ENCODE measurements at places on chromosomes 1 and 21.

DNA sequence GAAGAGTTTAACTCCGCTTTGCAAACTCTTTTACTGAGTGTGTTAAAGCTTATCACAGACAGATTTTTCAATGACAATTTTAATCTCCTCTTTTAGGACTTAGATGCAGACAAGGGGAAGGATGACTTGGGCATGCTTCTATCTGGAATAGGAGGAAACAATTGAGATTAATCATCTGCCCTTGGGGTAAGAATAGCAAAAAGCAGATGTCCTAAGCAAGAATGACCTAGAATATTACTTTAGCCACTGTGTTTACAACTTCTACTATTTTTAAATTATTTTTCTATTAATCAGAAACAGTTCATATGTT, 569.0 kb upstream of the ADGRL2 start:
- DNase-seq = no peak

GRCh38 chr21:36175771-36176565, 19.3 kb downstream of the DOP1B start:
- DNase-seq = no peak

DNA sequence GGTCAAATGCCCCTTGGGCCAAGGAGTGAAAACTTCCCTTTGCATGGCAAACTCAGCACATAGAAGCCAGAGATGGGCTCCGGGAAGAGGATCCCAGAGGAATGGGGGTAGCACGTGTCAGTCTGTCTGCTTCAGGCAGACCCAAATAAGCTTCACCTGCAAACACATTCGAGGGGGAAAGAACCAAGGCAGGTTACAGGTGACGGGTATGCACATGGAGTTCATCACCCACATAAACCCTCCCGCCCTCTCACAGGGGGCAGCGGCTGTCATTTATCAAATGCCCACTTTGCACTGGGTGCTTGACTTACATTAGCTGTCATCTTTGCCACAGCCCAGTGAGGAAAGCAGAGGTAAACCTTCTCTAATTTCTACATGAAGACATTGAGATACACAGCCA, 73.0 kb upstream of the TLR5 start:
- no peak for DNase-seq

GRCh38 chr1:13510499-13510898, 3.3 kb downstream of the LRRC38 start:
- DNase-seq = no peak

- no peak for DNase-seq
Measured at GRCh38 chr1:99347041-99347684, 82.9 kb downstream of the PLPPR4 start.

DNA sequence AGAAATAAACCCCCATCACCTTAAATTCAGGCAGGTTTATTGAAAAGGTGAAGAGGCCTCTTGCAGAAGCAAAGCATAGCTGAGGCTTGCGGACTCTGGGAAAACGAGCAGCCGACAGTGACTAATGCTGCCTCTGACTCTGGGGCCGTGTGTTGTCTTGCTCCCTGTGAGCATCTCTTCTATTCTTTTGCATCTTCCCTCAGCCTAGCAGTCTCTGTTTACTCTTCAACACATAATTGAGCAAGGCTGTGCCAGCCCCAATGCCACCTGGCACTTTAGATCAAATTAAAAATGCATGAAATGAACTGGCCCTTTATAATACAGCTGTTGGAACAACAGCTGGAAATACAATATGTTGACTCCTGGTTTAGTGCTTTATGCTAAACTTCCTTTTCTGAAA, 18.4 kb upstream of the REG4 start:
- DNase-seq = no peak

GRCh38 chr1:82534996-82535395, 734.3 kb downstream of the ADGRL2 start:
- no peak for DNase-seq

- DNase-seq = no peak
Measured at GRCh38 chr21:38965910-38966504, 160.3 kb downstream of the ETS2 start.

DNA sequence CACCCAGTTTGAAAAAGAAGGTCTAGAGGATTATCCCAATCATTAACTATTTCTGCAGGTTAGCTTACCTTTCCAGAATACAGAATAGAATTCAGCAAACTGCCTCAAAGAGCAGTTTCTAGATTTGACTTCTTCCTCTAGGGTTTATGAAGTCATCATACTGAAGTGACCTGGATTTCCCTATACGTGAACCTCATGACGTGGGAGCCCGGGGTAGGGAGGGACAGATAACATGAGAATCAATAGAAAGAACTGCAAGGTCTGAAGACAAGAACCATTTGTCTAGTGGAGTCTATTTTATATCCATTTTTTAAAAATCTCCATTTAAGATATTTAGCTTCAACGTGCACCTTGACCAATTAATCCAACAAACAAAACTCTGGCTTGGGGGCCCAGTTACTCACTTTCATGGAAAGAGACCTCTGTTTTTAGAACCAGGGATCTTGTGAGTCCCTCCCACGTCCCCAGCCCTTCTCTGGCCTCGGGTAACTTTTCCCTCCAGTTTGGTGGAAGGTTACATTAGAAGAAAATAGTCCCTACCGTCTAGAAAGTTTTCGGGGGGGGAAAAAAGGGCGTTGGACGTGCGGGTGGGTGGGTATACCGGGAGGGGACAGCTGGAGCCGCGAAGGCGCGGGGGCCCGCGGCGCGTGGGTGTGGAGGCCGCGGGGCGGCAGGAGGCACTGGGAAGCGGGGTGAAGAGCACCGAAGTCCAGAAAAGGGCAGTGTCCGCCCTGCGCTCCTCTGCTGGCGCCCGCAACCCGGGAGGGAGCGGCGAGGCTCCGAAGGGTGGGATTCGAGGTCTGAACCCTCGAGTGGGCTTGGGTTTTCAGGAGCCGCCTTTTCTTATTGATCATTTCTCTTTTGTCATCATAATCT, 13.8 kb upstream of the POGZ start:
- DNase-seq = peak; percentile 73

DNA sequence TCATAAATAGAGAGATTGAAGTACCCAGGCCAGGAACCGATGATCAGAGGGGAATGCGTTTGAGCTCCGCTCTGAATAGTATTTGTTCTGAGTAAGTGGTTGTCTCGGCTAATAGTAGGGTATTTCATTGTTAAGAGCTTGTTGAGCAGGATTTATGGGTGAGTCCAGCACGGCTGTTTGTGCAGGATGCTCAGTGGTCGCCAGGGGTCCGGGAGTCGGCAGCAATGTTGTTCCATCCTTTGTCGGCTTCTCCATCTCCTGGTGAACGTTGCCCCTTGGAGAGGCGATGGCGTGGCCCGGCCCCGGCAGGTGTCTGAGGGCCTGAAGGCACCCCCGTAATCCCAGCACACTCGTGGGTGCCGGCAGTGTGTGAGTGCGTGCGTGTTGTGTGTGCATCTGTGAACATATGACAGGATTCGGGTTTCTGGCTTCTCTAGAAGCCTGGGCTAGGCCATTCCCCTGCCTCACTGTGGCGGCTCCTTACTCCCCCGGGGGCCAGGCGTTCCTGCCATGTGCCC, 160.8 kb upstream of the ARHGEF16 start:
- no peak for DNase-seq

- DNase-seq = peak; percentile 52
Measured at GRCh38 chr1:91569411-91570119, 68.9 kb downstream of the CDC7 start.

DNA sequence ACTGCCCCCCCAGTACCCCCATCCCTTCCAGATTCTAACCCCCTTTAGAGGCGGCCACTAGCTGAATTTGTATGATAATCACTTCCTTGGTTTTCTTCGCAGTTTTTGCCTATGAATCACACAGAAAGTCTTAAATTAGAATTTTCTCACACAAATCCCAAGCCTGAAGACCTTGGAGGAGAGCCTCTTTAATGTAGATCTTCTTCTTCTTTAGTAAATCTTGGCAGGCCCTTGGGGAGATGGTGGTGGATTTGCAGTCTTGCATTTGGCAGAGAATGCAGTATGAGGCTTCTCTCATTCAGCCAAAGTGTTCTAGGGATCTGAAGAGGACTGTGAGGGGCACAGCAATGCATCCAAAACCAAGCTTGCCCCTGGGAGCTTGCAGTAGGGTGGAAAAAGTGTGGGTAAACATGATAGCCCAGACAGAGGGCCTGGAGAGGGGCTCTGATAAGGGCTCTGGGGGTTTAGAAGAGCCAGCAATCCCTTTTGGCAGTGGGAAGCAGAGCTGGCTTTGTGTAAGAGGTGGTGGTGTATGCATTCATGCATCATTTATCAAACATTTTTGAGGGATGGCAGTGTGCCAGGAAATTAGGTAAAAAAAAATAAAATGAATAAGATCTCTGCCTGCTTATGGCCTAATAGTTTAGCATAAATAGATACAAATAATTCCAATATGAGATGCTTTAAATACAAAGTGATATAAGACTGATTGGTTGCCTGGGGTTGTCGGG, 7.7 kb upstream of the CDC42 start:
- no peak for DNase-seq

- no peak for DNase-seq
Measured at GRCh38 chr1:229478852-229479251, 29.3 kb downstream of the NUP133 start.

DNA sequence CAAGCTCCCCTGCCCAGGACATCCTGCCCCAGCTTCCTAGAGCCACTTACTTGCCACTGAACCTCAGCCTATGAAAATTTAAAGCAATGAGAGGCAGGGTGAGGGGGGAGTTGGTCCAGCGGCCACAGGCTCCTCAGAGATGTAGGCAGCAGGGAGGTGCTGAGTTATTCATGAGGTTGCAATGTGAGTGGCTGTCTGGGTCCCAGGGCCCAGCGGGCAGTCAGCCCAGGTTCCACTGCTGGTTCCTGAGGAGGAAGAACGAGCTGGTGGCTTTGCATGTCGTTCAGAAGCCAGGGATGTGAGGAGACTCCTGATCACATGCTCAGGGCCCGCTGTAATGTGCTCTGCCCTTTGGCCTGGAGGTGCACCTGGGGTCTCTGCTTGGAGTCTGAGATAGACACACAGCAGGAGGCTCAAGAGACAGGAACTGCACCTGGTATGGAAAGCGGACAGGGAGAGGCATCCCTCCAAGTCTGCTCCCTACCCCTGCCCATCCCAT, at the start of gene KNCN:
TSS of gene KNCN (minus strand) at position 51 of the 499 bp plus-strand sequence. CDS start 432 bp downstream, outside the sequence.
- no peak for DNase-seq

DNA sequence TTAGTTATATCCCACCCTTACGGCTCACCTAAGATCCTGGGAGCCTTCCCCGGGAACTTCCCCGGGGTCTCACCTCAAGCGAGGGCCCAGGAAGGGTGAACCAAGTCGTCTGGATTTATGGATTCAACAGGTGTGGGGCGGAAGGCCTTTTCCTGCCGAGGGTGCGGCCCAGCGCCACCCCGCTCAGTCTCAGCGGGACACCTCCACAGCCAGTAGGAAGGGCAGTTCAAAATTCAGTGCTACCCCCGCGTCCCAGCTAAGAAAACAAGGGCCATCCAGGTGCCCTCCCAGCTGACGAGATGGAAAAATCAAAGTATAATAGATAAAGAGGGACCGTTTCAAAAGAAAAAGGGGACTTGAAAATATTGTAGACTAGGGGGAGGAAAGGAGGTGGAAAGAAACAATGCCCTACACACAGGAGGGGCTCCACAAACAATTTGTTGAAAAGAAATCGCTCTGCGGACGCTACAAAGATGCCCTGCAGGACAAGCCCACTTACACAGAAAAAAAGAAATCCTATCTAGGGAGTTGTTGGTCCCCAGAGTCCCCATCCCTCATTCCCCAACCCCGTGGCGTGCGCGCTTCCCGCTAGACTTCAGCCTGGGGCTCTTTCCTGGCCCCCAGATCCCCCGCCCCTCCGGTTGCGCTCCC, 1.3 kb downstream of the SLC2A1 start:
- no peak for DNase-seq

DNA sequence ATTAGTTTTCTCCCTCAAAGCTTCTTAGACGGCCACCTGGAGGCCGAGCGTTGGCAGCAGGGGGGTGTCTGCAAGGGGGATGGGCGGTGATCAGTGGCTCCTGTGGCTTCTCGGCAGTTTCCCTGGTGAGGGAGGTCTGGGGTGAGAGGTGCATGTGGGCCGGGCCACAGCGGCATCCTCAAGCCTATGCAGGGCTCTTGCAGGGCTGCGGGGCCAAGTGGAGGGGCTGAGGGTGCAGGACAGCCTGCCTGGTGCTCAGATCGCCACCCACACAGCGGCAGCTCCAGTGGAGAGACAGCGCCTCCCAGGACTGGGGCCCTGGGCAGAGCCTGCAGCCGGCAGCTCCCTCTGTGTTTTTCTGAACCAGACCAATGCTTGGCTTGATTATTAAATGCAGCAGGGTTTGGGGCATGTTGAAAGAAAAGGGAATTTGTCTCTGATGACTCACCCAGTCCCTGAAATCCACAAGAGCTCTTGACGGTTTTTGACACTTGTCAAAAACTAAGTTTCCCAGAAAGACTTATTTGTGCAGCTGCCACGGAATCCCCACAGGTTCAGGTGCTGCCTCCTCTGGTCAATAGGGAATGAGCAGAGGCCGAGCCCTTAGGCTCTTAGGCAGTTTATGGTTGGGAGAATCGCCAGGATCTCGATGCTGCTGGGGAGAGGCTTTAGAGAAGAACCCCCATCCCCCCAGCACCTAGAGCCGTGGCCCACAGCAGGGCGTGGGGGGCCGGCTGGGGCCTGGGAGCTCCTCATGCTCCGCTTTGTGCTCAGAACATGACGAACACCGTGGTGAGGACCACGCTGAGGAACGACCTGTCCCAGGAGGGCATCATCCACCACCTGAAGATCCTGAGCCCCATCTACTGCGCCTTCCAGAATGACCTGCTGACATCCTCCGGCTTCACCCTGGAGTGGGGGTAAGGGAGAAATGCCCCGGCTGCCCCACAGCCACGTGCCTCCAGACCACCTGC, 54.7 kb downstream of the UMODL1 start:
- DNase-seq = no peak

DNA sequence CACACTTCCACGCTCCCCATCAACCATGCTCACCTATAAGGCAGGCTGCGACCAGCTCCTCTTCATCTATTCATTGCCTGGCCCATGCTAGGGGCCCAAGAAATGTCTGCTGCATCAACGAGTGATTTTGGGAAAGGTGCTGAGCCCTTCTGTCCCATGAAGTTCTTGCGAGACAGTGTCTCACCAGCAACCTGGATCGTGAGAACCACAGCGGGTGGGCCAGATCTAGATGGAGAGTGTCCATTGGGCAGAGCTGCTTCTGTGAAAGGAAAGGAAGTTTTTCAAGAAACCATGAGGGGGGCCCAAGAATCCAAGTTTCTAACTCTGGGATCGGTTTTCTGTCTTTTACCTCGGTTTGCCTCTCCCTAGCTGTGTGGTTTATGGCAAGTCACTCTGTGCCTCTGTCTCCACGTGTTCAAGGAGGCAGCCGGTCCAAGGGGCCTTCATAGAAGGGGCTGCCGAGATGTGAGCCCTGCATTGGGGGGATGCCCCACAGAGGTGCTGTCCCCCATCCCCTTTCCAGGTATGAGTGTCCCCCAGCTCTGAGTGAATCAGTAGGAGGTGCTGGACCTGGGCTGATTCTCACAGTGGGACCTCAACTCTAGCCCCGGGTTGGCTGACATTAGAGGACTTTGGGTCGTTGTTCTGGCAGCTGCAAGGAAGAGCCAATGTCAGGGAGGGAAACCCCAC, 8.3 kb upstream of the PADI1 start:
- peak; percentile 5 for DNase-seq

GRCh38 chr21:23542097-23542496, 2065.2 kb downstream of the MRPL39 start:
- DNase-seq = no peak

- no peak for DNase-seq
Measured at GRCh38 chr1:202061055-202061454, 50.7 kb downstream of the ELF3 start.

Data from ovary (tissue), 10 donors.